Suppressor macrophage treated with lipopolysaccharide for 1 hour (primary cell): ENCODE measurements at places on chromosomes 3 and 15.

- no peak for DNase-seq
Measured at GRCh38 chr3:132382688-132383194, 34.6 kb upstream of the DNAJC13 start.

DNA sequence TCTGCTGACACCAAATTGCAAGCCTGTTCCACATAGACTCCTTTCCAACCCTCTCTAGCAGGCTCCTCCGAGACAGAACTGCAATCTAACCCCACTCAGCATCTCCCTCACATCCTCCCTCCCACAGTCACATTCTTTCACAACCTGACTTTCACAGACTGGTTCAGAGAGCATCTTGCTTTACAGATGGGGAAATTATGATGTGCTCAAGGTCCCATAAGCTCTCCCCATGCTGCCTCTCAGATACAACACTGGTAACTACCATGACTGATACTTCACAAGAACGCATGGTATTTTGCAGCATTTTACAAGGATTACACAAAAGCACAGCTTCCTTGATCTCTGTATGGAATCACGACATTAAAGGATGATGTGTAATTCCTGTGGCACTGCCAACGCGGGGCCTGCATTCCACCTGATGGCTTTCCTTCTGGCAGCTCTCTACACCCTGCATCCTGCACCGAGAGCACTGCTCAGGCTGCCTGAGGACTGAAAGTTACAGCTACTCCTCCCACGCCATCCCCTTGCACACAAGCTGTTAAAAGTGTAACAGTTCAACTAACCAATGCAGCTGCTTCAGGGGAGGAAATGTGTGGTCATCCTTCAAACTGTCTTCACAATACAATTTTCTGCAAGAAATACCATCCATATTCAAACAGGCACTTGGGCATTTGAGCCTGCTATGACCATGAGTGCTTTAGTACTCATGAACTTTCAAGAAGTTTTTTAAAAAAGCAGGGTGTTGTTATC is 27.6 kb downstream of the TBC1D2B start:
- peak; percentile 77 for DNase-seq

DNA sequence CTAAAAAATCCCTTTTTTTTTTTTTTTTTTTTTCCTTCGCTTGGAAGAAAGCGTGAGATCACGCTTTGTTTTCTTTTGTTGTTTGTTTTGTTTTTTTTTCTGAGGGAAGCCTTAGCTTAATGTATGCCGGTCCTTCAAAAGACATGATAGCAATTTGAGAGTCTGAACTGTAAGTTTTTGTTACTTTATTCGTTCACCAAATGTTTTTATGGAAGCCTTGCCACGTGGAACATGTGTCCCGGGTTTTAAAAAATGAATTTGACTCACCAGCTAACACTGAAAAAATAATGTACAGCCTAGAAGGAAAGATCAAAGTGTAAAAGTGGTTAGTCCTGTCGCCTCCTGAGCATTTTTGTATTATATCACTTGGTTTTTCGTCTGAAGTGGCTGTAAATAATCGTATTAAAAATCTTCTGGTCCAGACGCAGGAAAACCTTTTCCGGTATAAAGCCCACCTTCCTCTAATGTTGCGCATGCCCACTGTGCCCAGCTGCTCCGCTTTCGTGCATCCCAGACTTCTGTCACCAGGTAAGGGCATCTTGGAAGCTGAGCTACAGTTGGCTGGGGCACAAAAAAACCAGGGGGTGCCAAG is 795 bp upstream of the MYNN start:
- DNase-seq: peak; percentile 68

- DNase-seq: no peak
Measured at GRCh38 chr3:198070871-198071270, 110.9 kb downstream of the LMLN start.

- DNase-seq: no peak
Measured at GRCh38 chr3:186362988-186363387, 954 bp upstream of the DGKG start.

DNA sequence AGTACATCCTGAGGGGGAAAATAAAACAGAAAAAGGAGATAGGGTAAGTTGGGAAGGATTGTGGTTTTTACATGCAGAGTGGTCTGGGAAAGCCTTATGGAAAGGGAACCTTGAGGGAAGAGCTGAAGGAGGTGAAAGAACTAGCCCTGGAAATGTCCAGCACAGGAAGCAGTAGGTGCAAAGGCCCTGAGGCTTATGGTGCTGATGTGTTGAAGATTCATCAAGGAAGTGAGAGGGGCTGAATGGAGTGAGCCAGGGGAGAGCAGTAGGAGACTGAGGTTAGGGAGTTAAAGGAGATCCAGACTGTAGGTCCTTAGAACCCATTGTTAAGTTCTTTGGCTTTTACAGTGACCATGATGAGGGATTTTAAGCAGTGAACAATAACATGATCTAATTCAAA is 33.0 kb downstream of the ATP1B3 start:
- no peak for DNase-seq

DNA sequence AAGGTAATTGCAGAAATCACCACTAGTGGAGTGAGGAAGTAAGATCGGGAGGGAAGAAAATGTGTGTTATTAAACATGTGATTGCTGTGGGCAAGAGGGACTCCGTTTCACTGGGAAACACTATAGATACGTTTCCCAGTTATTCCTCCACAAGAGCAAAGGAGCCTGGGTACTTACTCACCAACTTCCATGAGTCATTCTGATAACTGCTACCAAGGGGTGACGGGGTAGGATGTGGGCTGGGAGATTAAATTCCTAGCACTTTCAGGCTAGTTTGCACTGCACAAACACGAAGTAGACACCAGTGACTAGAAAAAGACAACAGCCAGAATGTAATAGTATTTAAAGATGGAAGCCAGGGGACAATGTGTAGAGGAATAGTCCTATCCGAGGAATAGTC is 812.9 kb upstream of the CFAP20DC start:
- DNase-seq: no peak

- no peak for DNase-seq
Measured at GRCh38 chr15:90465930-90466567, 63.7 kb upstream of the CRTC3 start.

GRCh38 chr3:188390343-188390718 is 236.4 kb downstream of the LPP start:
- no peak for DNase-seq

DNA sequence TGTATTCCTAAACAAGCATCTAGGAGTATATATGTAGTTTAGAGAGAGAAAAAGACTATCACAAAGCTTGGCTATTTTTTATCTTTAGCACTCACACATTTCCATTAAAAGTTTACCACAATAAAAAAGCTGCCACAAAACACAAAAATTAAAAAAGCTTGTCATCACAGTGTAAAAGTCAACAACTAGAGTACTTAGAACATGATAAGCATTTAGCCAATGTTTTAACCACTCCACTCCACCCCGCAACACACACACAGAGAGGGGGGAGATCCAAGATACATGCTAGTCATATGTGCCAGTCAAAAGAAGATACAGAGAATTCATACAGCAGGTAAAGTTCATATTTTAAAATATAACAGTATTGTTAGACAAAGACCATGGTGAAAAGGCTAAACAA is 79.7 kb downstream of the STAG1 start:
- no peak for DNase-seq

GRCh38 chr3:12338595-12339546 is 50.0 kb downstream of the PPARG start:
- no peak for DNase-seq
